ENCODE measurements at places on chromosomes 7 and 10. TPM values are rescaled to one million over a fixed set of nuclear protein-coding genes. Genes with fewer than 3 reads are reported as not detected.

The COL1A2 gene
- total RNA-seq: not detected

- H3K27me3 ChIP-seq: peaks cover 7% of the 10 kb centered on the region
- no peak overlapping the region for H3K4me3 ChIP-seq
- DNase-seq: no peak
- H3K4me1 ChIP-seq: peaks cover 8% of the 10 kb centered on the region
- peaks cover 2% of the 10 kb centered on the region for H3K36me3 ChIP-seq
Observed at GRCh38 chr10:18703521-18703920, 44.3 kb downstream of the ARL5B start.

GRCh38 chr7:64951250-64951848 is 39.5 kb downstream of the ZNF117 start:
- DNase-seq: no peak
- H3K36me3 ChIP-seq: no peaks in the 10 kb centered on the region
- H3K27me3 ChIP-seq: peaks cover 41% of the 10 kb centered on the region
- no peak overlapping the region for H3K27ac ChIP-seq
- no peak overlapping the region for H3K4me3 ChIP-seq
- H3K4me1 ChIP-seq: peaks cover 4% of the 10 kb centered on the region

- H3K27me3 ChIP-seq: peaks cover 25% of the 10 kb centered on the region
- no peak overlapping the region for H3K4me3 ChIP-seq
- DNase-seq: no peak
- H3K4me1 ChIP-seq: peaks cover 2% of the 10 kb centered on the region
- peaks cover 4% of the 10 kb centered on the region for H3K36me3 ChIP-seq
- no peak overlapping the region for H3K27ac ChIP-seq
Observed at GRCh38 chr7:130329681-130330080, 14.9 kb upstream of the CPA5 start.

DNA sequence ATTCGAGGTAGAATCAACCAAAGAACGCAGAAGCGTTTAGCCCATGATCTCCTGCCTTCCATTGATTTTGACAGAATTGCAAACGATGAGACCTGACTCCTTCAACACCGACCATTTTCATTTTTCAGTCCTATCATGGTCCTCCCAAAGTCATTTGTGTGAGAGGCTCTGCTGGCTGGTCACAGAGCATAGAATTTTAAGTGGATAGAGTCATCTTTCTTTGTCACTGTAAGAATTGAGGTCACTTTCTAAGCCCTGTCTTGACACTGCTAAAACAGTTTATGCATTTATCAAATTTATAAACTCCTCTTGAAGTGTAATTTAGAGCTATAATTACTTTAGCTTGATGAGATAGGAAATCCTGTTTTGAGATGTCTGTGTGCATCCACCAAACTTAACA is 72.0 kb downstream of the UBE3C start:
- H3K4me1 ChIP-seq: peaks cover 4% of the 10 kb centered on the region
- H3K36me3 ChIP-seq: peaks cover 2% of the 10 kb centered on the region
- no peak overlapping the region for H3K4me3 ChIP-seq
- no peak for DNase-seq

DNA sequence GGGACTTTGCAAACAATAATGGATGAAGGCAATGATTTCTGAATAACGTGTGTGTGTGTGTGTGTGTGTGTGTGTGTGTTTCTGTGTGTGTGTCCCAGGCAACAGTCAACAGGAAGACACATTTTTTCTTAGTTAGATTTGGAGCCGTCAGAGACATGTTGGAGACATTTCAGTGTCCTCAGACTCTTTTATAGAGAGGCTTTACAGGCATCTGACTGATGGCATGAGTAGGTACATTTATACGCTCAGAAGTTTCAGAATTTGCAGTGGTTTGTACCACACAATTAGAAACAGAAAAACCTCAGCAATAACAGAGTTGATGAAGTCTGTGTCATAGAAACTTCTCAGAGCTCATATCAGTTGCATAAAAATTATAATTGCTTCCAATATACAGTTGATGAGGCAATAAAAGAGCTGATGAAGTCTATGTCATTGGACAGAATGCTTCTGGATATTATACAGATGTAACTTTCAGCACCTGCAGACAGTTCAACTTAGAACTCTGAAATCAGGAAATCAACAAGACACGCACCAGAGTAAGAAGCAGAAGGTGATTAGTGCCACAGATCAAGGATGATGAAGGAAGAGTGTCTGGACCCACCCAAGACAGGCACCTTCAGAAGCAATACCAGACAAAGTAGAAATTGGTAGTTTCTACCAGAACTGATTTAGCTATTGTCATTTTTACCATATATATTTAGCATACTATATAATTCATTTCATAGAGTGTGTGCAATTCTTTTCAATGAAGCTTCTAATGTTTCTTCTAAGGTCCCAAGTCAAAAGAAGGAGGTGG is 104.5 kb upstream of the LYZL1 start:
- no peak overlapping the region for H3K4me3 ChIP-seq
- H3K27ac ChIP-seq: no peak overlapping the region
- peaks cover 2% of the 10 kb centered on the region for H3K36me3 ChIP-seq
- H3K27me3 ChIP-seq: peaks cover 26% of the 10 kb centered on the region
- H3K4me1 ChIP-seq: no peaks in the 10 kb centered on the region
- DNase-seq: no peak

DNA sequence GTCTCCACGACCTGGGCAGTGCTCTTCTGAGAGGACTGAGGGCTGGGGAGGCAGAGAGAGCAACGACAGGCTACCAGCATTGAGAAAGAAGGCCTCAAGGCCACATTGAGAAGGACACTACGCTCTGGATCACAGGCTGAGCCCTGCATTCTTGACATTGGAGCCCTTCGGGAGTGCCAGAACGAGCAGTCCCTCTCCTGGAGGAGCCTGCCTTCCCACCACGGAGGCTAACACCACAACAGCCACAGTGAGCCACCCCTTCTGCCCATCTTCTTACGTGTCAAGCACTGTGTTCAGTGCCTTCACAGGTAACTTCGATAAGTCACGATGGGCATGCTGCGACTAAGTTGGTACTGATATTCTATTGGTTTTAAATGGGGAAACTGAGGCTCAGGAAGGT is 267.8 kb downstream of the RPS24 start:
- H3K27ac ChIP-seq: peak overlapping the region; percentile 34
- no peak overlapping the region for H3K4me3 ChIP-seq
- peaks cover 16% of the 10 kb centered on the region for H3K4me1 ChIP-seq
- H3K27me3 ChIP-seq: no peaks in the 10 kb centered on the region
- no peak for DNase-seq
